Suppressor macrophage treated with lipopolysaccharide for 1 hour (primary cell): ENCODE measurements at places on chromosomes 16 and 17.
A peak's percentile ranks its signal among the peaks of the same experiment; 100 is the strongest.

DNA sequence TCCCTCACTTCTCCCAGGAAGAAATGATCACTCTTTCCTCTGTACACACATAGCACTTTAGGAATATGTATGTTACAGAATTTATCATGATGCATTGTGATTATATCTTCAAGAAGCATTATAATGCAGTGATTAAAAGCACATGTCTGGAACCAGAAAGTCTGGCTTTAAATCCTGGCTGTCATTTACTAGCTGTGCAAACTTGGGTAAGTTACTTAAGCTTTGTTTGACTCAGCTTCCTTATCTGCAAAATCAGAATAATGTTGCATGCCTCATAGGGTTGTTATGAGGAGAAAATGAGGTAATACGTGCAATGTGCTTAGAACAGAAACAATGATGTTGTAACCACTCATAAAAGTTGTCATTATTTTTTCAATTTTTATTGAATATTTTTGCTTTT lies 156.3 kb upstream of the ZKSCAN2 start:
- DNase-seq: no peak

GRCh38 chr16:25841761-25842160 lies 150.0 kb downstream of the HS3ST4 start:
- no peak for DNase-seq

- no peak for DNase-seq
These were observed 3.0 kb upstream of the NRN1L start for GRCh38 chr16:67881621-67882161.

DNA sequence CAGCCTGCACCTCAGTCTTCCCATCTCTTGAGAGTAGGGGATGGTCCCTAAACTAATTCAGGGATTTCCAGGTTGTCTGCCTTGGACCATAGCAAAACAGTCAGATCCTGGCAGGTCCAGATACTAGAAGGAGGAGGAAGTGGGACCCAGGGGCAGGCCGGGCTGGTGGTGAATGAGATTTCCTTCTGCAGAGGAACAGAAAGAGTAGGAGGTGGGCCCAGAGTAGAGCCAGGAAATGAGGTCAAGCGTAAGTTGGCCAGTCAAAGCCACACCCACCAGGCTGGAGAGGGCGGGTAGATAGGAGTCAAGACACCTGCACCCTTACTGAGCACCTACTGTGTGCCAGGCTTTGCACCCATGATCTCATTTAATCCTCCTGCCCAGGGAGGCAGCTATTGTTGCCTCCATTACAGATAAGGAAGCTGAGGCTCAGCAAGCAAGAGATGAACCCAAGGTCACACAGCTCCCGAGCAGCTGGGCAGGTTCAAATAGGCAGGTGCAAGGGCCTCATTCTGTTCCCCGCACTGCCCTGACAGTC lies 2.6 kb downstream of the CDH5 start:
- DNase-seq: peak; percentile 79

GRCh38 chr17:80361495-80362220 lies 53.3 kb upstream of the ENDOV start:
- peak; percentile 29 for DNase-seq

DNA sequence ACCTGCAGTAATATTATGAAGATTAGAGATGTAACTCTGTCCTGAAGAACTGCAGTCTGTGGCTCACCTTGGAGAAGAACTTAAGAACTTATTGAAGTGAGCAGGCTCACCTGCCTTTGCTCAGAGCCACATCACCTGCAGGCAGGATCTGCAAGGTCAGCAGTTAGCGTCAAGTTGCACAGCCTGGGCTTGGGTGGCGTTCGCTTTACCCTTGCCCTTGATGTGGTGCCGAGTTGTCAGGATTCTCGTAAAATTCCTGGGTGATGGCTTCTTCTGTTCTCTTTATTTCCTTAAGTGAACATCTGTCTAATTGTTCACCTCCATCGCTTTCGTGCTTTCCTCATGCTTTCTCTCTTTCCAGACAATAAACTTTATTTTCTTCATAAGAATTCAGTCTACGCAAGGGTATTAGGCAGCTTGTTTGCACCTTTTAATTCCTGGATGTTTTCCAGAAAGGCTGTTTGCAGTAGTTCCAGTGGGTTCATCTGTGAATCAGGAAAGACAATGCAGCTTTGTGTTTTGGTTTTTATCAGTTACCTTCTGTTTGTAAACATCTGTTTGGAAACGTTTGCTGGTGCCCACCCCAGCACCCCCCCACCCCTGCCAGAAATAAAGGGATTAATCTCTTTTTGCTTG lies 254.3 kb downstream of the WWOX start:
- DNase-seq: no peak

DNA sequence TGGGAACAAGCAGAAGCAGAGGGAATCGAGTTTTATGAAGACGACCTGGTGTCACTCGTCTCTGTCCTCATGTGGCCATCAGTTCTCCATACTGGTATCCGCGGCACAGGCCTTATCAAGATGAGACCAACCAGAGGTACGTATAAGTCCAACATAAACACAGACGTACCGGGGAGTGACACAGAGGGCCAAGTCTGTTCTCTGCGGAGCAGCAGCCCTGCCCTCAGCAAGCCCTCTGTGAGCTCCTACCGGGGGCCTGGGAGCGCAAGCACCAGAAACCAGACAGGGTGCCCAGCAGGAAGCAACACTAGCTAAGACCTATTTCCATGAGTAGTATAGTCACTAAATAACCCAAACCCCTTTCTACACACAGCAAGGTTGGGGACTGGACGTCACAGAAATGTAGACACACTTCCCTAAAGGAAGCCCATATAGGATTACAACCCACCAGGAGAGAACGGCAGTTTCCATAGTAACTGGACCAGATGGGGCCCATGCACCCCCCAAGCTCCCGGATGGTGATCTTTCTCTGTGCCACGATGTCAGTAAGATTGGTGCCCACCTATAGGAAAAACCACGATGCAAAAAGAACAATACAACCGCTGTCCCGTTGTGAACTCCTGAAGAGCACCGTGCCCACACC lies 911 bp downstream of the ARL16 start:
- DNase-seq: peak; percentile 20

- DNase-seq: no peak
These were observed 526 bp downstream of the TSNAXIP1 start for GRCh38 chr16:67807148-67807682.

DNA sequence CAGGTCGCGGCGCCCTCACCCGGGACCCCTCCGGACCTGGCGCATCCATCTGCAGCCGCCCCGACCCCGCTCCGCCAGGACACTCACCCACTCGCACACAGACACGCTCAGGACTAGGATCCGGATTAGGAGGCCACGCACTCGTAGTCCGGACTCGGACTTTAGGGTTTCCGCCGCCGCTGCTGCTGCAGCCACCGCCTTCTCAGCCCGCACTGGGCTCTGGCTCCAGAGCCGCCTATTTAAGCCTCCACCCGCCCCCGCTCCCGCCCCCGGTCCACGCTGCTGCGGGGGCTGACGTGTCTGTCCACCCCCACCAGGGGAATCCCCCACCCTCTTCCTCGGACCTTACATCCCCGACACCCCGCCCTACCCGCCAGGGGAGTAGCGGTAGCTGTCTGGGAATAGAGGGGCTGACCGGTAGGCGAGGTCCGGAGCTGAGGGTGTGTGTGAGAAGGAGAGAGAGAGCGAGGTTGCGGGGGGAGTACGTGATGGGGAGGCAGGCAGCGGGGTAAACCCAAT lies at the start of gene RRAD:
Gene RRAD (minus strand): TSS at position 214 of the 519 bp plus-strand sequence. CDS start 356 bp downstream, outside the sequence.
- DNase-seq: peak; percentile 50

- DNase-seq: no peak
These were observed 54.5 kb downstream of the GTF3C1 start for GRCh38 chr16:27495191-27495590.

GRCh38 chr16:84839054-84839453 lies 19.3 kb downstream of the CRISPLD2 start:
- no peak for DNase-seq

- no peak for DNase-seq
These were observed 50.6 kb downstream of the LMF1 start for GRCh38 chr16:920051-920681.

GRCh38 chr17:82315703-82316358 lies 1.6 kb downstream of the CD7 start:
- no peak for DNase-seq

DNA sequence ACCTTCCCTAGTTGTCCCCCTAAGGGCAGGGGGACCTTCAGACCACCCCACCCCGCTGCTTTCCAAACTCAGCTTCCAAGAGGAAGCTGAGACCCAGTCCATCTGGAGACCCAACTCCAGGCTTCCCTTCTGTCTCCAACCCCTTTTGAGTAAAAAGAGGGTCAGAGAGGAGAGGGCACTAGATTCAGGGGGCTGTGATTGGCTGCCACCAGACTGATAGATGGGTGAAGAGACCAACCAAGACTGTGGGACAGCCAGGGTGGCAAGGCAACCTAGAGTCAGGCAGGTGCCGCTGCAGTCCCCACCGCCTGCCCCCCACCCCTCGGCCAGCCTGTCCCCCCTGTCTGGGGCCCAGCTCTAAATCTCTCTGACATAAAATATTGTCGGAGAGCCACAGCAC lies 92.5 kb downstream of the SDK2 start:
- DNase-seq: no peak

DNA sequence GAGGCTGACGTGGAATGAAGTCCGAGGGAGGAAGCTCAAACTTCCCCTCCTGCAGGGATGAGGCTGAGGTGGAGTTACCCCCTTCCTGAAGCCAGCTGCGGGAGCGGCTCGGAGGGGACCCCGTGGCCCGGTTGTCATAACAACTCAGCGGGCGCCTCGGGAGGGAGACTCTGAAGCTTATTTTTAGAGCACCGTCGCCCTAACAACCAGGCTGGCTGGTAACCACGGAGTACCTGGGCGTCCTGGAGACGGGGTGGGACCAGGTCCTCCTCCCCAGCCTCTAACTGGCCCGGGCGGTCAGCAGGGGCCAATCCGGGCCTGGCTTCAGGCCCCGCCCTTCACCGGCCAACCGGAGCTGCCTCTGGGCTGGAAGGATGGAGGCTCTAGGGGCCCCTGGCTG lies 27.7 kb downstream of the NECAB2 start:
- DNase-seq: no peak

DNA sequence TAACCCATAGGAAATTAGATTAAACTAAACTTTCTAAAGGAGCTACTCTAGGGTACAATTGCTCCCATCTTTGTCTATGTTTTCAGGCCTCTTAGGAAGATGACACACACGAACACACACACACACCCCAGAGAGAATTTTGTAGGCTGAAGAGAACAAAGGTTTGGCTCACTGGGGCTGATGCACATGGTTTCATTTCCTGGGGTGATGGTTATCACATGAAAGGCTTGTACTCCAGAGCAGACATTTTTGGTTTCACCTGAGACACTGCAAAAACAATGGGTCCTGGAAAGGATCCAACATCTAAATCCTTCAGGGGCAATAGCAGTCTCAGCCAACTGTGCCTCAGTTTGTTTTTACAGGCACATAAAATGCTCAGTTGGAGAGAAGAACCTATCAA lies 62.8 kb downstream of the GRB7 start:
- DNase-seq: no peak

- no peak for DNase-seq
These were observed 36.7 kb upstream of the HELZ start for GRCh38 chr17:67281743-67282142.

- peak; percentile 70 for DNase-seq
These were observed 32.7 kb downstream of the CDK5RAP3 start for GRCh38 chr17:48003417-48004151.

DNA sequence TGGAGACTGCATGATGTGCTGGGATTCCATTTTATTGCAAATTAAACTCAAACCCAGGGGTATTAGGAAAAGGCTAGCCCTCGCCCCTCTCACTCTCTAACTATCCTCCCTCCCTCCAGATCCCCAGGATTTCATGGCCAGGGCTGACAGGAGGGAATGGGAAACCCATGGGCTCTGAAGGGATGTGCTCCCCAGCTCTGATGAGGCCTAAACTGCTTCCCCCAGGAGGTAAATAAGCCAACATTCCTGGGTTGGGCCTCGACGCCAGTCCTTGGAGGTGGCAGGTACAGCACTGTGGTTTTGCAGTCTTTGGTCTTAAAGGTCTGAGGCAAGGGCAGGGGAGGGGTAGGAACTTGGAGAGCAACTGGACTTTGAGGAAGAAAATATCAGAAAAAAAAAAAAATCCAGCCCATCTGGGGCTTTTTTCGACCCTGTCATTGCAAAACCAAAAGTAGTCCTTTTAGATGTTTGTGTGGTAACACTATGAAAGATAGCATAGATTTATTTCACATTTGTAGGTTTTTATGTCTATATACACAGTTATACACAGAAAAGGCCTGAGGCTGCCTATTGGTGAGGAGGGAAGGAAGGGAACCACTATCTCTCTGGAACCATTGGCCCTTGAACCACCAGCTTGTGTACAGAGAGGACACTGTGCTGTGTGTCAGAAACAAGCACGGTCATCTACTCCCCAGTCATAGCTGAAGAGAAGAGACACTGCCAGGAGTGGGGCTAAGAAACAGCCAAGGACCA lies 12.0 kb downstream of the C17orf113 start:
- DNase-seq: no peak

- no peak for DNase-seq
These were observed 19.2 kb downstream of the STRADA start for GRCh38 chr17:63722403-63722802.

DNA sequence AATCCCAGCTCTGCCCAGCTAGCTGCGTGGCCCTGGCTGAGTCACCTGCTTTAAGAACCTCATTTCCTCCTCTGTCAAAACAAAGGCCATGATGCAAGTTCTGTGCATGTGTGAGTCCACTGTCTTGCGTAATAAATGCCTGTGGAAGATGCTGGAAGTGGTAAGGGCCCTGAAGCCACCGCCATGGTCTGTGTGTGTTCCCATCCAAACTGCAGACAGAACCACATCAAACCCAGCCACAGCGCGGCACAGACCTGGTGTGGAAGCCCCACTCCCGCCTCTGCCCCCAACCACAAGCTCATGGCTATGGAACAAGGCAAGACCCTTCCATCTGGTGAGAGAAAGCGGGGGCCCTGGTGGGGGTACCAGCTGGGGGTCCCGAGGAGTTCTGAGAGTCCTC lies 26.0 kb downstream of the NECAB2 start:
- DNase-seq: peak; percentile 84

GRCh38 chr17:75619506-75620431 lies 13.5 kb upstream of the SMIM5 start:
- DNase-seq: peak; percentile 41

DNA sequence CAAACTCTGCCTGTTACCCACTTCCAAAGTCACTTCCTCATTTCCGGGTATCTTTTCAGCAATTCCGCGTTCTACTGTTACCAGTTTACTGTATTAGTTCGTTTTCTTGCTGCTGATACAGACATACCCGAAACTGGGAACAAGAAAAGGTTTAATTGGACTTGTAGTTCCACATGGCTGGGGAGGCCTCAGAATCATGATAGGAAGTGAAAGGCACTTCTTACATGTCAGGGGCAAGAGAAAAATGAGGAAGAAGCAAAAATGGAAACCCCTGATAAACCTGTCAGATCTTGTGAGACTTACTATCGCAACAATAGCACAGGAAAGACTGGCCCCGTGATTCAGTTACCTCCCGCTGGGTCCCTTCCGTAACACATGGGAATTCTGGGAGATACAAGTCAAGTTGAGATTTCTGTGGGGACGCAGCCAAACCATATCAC lies 30.9 kb downstream of the PAFAH1B1 start:
- DNase-seq: peak; percentile 77

DNA sequence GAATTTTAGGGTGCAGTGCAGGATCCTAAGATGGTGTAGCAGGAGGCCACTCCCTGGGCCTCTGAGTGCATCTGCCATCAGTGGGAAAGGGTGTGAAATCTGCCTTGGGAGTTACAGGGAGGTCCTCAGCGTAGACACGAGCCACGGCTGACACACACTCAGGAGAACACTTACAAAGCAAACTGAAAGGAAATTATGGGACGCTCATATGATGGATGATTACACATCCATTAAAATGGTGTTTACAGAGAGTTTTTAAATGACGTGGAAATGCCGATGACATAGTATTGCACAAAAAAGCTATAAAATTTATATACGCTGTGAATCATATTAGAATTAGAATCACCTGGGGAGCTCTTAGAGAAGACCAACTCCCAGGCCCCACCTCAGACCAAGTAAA lies 175.2 kb downstream of the CCDC182 start:
- no peak for DNase-seq

GRCh38 chr17:16980813-16981731 lies 9.2 kb upstream of the TNFRSF13B start:
- no peak for DNase-seq
